Stimulated activated CD8-positive, alpha-beta memory T cell treated with anti-CD3 and anti-CD28 coated beads, Interleukin-12 subunit alpha, Interleukin-12 subunit beta, amount 100 ng/mL, for 1 hour (primary cell): ENCODE measurements at places on chromosomes 2 and 18.

DNA sequence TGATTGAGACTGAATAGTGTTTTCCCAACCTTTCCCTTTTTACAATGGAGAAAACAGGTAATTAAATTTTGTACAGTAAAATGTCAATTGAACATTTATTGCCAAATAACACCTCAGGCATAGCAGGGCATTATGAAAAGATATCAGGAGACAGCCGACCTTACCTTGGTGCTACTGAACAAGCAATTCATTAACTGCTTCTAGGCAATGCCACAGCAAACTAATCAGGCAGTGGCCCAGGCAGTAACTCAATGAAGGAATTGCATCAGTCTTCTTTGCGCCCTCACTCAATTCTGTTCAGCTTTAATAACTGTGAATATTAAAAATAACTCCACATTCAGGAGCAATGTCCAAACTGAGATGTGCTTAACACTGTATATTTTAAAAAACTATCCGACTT lies 6.1 kb downstream of the PLCL1 start:
- no peak for DNase-seq

DNA sequence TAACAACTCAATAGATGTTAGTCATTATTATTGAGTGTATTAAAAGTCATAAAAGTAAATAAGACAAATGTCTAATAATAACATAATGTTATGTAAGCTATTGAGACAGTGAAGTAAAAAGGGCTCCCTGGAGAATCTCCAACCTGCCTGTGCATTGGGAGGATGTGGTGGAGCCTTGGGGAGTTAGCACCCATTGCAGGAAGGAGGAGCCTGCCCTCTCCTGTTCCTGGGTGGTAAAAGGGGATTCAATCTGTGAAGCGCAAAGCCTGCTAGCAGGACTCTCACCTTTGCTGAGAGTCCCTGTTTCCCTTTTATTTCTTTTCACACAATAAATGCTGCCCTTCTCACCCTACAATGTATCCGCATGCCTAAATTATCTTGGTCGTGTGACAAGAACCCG lies 206.1 kb downstream of the RAB3GAP1 start:
- DNase-seq: no peak

- no peak for DNase-seq
Measured at GRCh38 chr18:2143636-2144035, 427.7 kb downstream of the METTL4 start.

DNA sequence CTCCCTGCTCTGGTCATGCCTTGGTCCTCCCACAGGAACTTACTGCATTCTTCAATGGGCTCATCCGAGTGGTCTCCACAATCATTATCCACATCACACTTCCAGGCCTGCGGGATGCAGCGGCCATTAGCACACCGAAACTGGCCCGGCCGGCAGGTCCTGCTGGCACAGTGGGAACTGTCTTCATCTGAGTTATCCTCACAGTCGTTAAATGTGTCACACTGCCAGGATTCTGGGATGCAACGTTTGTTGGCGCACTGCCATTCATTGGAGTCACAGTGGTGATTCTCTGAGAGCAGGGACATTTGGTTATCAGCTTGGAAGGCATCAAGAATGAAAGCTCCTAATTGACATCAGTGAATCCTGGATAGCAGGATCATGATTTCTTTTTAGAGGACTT lies 104.5 kb downstream of the DHRS9 start:
- no peak for DNase-seq

GRCh38 chr2:207633686-207634085 lies 8.5 kb upstream of the METTL21A start:
- DNase-seq: no peak

DNA sequence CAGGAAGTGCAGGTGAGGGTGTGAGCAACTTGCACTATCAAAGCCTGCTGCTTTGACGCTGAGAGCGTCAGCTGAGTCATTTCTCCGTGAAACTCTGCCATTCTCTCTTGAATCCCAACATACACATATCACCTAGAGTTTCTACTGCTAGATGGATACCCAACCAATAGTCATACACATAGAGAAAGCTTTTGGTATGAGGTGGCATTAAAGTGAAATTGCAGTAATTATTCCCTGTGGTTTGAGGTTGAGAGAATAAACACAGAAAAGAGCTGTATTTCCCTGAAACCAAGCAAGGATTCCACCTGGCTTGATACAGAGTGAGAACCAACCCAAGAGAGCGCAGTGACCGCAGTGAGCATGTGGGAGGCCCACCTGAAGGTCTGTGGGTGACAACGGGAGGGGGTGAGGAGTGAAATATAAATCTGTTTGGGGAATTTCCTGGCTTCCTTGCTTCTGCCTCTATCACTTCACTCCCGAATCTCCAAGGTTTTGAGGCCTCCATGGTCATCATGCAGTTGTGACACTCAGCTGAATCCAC lies 28.8 kb upstream of the TMEM18 start:
- no peak for DNase-seq

DNA sequence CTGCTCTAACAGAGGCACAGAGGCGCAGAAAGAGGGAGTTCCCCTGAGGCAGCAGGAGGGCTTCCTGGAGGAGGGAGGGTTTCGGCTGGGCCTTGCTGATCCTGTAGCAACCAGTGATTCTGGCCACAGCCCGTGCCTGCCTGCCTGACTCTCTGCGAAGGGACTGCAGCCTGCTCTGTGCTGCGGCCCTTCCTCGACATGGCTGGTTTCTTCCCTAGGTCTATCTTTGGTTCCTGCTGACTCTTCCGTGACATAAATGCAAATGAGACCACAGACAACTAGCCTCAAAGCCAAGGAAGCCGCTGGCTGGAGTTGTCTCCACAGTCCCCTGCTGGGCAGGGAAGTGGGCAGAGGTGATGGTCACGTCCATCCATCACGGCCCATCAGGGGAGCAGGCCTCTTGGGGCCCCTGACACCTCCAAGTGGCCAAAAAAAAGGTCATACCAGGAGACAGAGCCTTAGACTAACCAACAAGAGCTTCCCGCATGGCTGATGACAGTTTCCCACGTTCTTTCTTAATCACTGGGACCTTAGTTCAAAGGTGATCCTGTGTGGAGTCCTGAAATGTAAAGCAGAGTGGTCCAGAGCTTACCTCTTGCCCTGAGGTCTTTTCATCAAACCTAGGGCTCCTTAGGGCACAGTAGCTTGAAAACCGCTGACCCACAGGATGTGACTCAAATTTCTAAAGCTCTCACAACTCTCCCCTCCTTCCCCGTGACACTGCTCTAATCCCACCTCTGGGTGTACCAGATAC lies 55.3 kb downstream of the HS1BP3 start:
- no peak for DNase-seq

- DNase-seq: no peak
Measured at GRCh38 chr2:47094511-47095142, 60.5 kb downstream of the STPG4 start.

DNA sequence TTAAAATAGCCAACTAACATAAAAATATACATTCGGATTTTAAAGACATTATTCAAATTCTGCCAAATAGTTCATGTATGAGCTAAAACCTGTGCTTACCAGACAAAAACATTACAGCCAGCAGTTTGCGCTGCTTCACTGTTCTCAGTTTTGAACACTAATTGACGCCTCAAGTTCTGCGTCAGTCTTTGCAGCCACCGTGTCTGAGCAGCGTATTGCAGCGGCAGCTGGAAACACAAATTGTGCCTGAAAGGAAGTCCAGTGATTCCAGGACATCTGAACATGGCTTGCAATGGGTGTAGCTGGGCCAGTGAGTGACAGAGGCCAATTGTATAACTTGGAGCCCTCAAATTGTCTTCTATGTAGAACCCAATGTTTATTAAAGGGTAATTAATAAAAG lies 267.6 kb downstream of the TFCP2L1 start:
- no peak for DNase-seq

- DNase-seq: no peak
Measured at GRCh38 chr18:60875957-60876507, 457.2 kb upstream of the CDH20 start.

DNA sequence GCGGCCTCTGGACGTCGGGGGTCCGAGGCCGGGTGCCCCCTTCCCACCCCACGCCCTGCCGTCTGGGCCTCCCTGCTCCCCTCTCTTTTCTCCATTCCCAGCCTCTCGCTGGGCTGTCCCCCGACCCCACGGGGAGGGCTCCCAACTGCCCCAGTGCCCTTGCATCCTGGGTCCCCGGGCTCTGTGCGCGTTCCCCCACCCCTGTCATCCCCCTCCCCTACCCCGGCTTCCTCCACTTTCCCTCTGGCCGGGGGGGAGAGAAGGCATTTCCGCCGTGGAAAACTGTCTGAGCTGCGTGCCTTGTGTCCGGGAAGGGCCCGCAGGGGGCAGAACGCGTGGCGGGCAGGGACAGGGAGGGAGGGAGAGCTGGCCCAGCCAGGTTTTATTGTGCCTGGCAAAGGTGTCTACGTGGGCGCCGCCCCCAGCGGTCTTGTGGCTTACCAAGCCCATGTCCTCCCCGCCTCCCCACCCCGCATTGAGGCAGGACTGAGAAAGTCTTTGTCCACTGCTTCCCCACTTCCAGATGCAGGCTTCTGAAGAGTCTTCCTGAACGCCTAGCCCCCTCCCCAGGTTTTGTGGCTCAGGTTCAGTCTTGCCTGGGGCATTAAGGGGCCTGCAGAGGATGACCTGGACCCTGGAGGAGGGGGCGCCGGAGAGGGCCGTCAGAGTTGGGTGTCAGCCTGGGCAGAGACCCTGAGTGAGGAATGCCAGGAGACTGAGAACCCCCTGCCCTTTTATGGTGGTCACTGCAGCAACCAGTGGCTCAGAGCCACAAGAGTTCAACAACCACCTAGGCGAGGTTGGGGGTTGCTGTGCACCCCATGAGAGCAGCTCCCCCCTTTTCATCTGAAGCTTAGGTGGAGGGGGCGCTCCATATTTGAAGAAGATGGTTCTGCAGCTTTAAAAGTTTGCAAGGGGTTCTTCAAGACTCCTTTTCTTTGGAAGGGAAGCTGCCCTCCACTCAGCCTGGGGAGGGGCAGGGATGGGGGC lies 1.3 kb downstream of the ITM2C start:
- DNase-seq: no peak

DNA sequence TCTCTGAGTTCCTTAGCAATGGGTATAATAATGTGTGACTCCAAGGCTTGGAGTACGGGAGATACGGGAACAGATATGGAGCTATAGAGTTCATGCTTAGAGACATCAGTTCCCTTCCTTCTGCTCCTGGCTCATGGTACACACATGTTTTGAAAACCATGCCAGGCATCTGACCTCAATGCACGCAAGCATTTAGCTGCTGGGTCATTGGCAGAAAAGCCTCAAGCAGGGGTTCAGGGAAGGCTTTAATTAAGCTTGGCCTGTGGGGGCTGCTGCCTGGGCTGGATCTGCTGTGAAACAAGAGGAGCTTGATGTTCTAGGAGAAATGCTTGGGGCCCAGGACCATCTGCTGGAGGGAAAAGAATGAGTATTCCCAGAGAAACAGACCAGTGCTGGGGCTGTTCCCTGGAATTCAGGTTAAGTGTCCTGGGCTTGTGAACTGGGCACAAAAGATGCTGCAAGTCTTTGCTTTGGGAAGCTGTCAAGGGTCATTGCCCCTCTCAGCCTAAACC lies 3.2 kb downstream of the ALLC start:
- DNase-seq: no peak

DNA sequence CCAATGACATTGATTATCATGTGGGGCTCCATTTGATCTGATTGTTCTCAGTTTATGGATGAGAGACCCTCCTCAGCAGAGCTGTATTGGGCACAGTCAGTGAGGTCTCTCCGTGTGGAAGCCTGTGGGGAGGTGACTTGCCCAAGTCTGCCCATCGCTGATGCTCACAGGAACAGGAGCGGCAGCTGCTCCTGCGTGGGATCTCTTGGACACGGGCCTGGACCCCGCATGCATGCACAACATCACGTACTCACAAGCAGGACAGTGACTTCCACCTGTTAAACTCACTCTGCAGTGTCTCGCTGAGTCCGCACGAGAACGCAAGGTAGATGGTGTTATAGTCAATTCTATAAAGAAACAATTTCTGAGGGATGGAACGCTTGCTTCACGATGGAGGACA lies 55.0 kb downstream of the KCNF1 start:
- DNase-seq: no peak

DNA sequence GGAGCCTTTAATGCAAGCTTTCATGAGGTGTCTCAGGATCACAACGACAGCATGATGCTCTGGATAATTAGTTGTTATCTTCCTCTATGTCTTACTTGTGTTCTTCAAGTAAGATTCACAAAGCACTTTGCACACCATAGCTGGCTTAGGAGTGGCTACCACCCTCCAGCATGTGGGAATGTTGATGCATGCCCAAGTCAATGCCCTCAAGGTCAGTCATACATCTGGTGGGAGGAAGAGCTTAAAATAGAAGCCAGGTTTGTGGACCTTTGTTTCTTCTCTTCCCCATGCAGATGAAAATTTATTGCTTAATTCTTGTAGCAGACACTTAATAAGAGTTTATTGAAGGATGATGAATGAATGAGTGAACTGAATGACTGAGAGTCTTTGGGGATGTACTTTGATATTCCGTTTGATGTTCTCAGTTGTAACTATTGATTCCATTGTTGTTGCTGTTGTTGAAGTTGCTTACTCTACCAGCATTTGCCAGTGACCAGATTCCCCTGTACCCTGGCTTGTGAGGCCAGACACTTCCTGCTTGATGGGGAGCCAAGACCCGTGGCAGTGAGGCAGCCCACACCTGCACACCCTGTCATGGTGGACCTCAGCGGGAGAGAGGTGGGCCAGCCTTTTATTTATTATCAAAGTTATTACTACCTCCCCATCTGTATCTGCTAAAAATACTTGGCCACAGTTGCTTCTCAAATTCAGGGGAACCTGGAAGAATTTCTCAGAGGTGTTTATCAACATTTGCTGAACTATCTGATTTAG lies 137.8 kb downstream of the LAMA3 start:
- DNase-seq: no peak

DNA sequence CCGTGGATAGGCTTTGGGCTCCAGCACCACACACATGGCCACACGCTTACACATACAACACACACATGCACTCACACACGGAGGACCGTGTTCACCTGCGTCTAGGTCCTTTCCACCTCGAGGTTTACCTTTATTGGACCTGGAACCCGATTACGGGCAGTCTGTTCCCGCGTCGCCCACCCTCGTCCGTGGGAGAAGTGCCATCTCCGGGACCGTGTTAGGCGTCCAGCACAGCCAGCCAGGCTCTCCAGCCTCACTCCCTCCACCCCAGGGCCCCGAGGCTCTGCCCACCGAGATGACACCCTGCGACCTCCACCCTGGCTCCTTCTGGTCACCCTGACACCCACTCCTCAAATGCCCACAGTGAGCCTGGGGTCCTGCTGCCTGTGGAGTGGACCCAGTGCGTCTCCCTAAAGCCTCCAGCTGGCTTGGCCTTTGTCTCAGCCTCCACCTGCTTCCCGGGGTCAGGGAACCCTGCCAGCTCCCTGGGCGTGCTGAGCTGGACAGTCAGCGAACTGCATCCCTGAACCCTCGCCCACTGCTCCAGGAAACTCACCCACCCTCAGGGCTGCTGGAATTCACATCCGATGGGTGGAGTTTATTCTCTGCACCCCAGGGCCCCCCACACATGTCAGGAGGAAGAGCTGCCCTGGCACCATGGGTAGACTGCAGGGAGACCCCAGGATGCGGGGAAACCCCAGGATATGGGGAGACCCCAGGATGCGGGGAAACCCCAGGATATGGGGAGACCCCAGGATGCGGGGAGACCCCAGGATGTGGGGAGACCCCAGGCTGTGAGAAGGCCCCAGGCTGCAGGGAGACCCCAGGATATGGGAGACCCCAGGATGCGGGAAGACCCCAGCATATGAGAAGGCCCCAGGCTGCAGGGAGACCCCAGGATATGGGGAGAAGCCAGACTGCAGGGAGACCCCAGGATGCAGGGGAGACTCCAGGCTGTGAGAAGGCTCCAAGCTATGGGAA lies 33.0 kb downstream of the ADI1 start:
- no peak for DNase-seq
